Right atrium auricular region (tissue), 2 donors: ENCODE measurements at places on chromosomes 12 and 14. TPM values are rescaled to one million over a fixed set of nuclear protein-coding genes. Genes with fewer than 3 reads are reported as not detected.

DNA sequence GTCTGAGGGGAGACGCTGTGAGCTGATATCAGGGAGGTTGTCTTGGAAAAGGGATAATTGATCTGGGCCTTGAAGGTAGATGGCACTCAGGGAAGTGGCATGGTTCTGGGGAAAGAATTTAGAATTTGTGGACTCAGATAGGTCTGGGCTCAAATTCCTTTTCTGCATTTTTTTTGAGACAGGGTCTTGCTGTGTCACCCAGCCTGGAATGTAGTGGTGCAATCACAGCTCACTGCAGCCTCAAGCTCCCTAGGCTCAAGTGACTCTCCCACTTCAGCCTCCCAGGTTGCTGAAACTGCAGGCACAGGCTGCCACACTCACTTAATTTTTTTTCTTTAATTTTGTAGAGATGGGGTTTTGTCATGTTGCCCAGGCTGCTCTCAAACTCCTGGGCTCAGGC is 98.1 kb upstream of the NCOR2 start:
- no peaks in the 10 kb centered on the region for H3K36me3 ChIP-seq
- no peak overlapping the region for H3K4me3 ChIP-seq
- H3K27me3 ChIP-seq, result no peaks in the 10 kb centered on the region
- DNase-seq, result no peak
- H3K4me1 ChIP-seq, result no peaks in the 10 kb centered on the region

DNA sequence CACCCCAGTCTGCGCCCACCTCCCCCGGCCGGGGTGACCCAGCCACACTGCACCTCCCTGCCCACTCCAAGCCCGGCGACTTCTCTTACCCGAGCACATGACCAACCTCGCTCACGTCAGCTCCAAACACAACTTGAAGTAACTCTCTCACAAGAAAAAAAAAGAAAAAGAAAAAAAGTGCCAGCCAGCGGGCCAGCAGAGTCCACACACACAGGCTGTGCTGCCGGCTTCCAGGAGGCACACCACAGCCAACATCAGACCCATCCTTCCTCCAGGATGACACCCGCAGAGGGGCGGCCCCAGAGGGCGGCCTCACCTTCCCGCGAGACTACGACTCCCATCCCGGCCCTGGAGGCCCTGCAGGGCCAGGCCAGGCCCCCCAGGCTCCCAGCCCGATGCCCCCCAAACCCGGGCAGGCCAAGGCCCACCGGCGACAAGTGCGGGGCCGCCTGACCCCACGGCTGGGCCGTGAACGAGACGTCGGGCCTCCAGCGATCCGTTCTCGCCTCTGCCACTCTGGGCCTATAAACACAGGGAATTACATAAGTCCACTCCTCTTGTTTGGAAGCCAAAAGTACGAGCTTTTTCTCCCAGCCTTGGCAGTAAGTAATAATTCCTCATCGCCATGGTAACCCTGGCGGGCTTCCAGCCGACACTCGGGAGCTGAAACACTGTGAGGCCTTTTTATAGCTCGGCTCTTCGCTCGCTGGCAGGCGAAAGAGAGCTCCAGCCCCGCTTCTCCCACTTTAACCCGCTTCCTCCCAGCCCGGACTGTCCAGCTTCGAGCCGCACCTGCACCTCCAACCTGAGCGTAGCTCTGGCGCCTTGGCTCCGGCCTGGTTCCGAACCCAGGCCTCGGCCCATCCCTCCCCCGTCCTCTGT is 49.1 kb downstream of the NCOR2 start:
- peaks cover 6% of the 10 kb centered on the region for H3K4me1 ChIP-seq
- peak; percentile 100 for DNase-seq
- peak overlapping the region; percentile 60 for H3K4me3 ChIP-seq

GRCh38 chr12:24482882-24483604 is 465.9 kb downstream of the BCAT1 start:
- DNase-seq, result no peak
- H3K36me3 ChIP-seq, result no peaks in the 10 kb centered on the region
- H3K27me3 ChIP-seq, result no peaks in the 10 kb centered on the region
- no peak overlapping the region for H3K4me3 ChIP-seq

DNA sequence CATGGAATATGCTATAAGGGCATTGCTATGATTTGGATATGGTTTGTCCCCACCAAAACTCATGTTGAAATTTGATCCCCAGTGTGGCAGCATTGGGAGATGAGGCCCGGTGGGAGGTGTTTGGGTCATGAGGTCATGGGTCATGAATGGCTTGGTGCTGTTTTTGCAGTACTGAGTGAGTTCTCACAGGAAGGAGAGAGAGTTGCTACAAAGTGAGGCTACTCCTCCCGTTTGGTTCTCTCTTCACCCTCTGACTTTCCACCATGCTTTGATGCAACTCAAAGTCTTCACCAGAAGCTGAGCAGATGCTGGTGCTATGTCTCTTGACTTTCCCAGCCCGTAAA is 388.1 kb upstream of the TMPO start:
- no peaks in the 10 kb centered on the region for H3K27me3 ChIP-seq
- H3K4me1 ChIP-seq, result peaks cover 4% of the 10 kb centered on the region
- no peak overlapping the region for H3K27ac ChIP-seq
- DNase-seq, result no peak
- no peaks in the 10 kb centered on the region for H3K36me3 ChIP-seq
- H3K4me3 ChIP-seq, result no peak overlapping the region

DNA sequence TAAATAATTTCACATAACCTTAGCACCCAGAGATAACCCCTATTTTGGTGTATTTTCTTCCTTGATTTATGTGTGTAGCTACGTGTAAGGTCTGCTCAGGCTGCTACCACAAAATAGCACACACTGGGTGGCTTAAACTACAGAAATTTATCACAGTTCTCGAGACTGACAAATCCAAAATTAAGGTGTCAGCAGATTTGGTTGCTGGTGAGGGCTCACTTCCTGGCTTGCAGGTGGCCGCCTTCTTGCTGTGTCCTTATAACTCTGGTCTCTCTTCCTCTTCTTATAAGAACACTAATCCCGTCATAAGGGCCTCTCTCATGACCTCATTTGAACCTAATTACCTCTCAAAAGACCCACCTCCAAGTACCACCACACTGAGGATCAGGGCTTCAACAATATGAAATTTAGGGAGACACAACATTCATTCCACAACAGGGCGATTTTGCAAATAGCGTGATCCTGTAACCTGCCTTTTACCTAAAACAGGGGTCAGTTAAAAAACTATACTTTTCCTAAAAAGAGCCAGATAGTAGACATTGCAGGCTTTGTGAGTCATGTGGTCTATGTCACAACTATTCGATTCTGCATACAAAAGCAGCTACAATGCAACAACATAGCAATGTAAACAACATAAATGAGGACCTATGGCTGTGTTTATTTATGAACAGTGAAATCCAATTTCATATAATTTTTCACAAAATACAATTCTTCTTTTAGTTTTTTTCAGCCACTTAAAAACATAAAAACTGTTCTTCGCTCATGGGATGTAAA is 371.7 kb downstream of the DPF3 start:
- H3K27ac ChIP-seq, result no peak overlapping the region
- H3K36me3 ChIP-seq, result no peaks in the 10 kb centered on the region
- no peaks in the 10 kb centered on the region for H3K27me3 ChIP-seq
- peak; percentile 40 for DNase-seq

- no peaks in the 10 kb centered on the region for H3K4me1 ChIP-seq
- no peak overlapping the region for H3K27ac ChIP-seq
- no peak for DNase-seq
- H3K36me3 ChIP-seq, result no peaks in the 10 kb centered on the region
These were observed 63.7 kb downstream of the FBXL14 start for GRCh38 chr12:1530592-1531152.

DNA sequence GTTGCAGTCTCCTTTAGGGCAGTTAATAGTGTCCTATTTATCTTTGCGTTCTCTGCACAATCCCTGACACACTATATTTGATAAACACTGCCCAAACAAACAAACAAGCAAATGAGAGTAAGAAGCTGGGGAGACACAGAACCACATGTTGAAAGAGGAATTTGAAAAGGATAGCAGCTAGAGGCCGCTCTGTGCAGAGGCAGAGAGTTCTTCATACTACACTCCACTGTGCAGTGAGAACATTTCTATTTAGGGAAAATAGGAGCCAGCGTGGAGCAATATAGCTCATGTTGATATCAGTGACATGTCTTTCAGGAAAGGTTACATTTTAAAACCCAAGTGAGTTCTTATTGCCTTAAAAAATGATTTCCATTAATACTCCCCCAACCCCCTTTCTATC is 140.3 kb upstream of the SEL1L start:
- H3K4me1 ChIP-seq, result no peaks in the 10 kb centered on the region
- H3K4me3 ChIP-seq, result no peak overlapping the region
- no peaks in the 10 kb centered on the region for H3K36me3 ChIP-seq
- no peak for DNase-seq
- no peaks in the 10 kb centered on the region for H3K27me3 ChIP-seq

DNA sequence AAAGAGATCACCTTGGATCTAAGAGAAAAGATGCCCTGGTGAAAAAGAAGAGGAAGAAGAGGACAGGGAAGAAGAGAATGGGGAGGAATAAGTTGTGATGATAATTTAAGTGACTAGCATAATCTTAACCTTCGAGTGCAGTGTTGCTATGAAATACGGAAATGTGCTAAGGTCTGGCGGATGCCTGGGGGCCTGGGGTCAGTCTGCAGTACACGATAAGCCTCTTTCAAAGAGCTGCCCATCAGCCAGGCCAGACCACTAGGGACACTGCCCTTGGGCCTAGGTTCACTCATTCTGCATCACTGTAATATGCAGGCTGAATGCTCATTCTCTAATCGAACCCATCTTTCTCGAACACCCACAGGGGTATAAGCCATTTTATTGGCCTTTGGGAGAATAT is 83.4 kb downstream of the PLEKHG3 start:
- peaks cover 47% of the 10 kb centered on the region for H3K36me3 ChIP-seq
- no peak for DNase-seq
- no peak overlapping the region for H3K27ac ChIP-seq
- no peak overlapping the region for H3K4me3 ChIP-seq
- no peaks in the 10 kb centered on the region for H3K27me3 ChIP-seq

GRCh38 chr12:32390572-32391219 is 8.7 kb upstream of the FGD4 start:
- DNase-seq, result no peak
- peak overlapping the region; percentile 10 for H3K27ac ChIP-seq
- H3K4me1 ChIP-seq, result no peaks in the 10 kb centered on the region
- H3K27me3 ChIP-seq, result no peaks in the 10 kb centered on the region
- peak overlapping the region; percentile 32 for H3K4me3 ChIP-seq

- DNase-seq, result no peak
- no peak overlapping the region for H3K4me3 ChIP-seq
- H3K36me3 ChIP-seq, result no peaks in the 10 kb centered on the region
- no peaks in the 10 kb centered on the region for H3K4me1 ChIP-seq
- no peaks in the 10 kb centered on the region for H3K27me3 ChIP-seq
- no peak overlapping the region for H3K27ac ChIP-seq
These were observed 24.4 kb upstream of the CRACR2A start for GRCh38 chr12:3777206-3777809.

The KRT71 gene
- total RNA-seq, result not detected

The VIPAS39 gene
- total RNA-seq, result 13.0 TPM

The MMP17 gene
- 2.1 TPM for total RNA-seq

The TAS2R46 gene
- not detected for total RNA-seq

The CACNB3 gene
- total RNA-seq, result 7.0 TPM

The GLI1 gene
- 1.2 TPM for total RNA-seq
